ENCODE measurements at places on chromosomes 13 and 19.

DNA sequence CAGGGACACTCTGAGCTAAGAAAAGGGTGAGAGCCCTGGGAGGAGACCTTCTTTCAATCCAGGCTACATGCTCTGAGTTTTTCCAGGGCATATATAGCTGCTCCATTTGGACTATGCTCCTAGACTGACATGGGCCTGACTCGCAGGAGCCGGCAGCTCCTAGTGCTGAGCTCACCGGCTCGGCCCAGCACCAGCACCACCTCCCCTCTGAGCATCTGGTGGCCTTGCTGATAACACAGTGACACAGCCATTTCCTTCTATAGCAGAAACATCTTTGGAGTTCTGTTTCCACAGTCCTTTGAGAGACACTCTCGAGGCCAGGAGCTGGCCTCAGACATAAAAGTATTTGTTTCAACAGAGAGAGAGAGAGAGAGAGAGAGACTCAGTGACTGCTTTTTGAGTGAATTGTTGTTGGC, 184.9 kb downstream of the TM9SF2 start:
- no peak for DNase-seq

DNA sequence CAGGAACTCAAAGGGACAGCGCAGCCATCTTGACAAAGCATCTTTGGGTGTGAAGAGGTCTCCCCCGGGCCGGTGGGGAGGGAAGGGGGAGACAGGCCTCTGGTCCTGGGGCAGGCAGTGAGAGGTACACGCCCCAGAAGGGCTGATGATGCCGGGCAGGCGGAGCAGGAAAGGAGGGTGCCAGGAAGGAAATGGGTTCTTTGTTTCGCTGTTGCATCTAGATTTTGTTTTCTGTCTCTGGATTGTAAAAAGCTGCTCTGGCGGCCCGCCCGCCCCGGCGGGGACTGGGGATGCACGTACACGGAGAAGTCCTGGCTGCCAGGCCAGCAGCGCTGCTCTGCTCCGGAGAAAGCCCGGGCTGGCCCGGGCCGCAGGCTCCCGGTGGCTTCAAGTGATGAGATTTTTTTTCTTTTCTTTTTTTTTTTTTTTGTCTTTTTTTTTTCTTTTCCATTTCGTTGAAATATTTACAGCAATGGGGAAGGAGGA, 13.2 kb upstream of the ASF1B start:
- peak; percentile 70 for DNase-seq

- no peak for DNase-seq
Observed at GRCh38 chr19:8456064-8456463, 11.3 kb downstream of the HNRNPM start.

DNA sequence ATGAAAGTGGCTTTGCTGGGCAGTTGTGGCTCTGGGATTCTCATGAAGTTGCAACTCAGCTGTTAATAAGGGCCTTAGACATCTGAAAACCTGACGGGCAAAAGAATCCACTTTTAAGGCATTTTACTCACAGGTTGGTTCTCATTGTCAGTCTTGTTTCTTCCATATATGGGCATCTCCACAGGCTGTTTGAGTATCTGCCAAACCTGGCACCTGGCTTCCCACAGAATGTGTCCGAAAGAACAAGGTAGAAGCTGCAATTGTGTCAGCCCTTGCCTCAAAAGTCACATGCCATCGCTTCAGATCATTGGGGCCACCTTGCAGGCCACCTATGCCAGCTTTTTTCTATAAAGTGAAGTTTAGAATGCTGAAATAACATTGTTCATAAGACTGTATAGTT, 102.4 kb downstream of the KCTD12 start:
- no peak for DNase-seq

GRCh38 chr19:16045171-16045570, 31.1 kb upstream of the TPM4 start:
- DNase-seq = no peak

GRCh38 chr19:57759096-57759495, 10.4 kb upstream of the ZNF586 start:
- DNase-seq = no peak

- no peak for DNase-seq
Observed at GRCh38 chr13:50153401-50153800, 138.2 kb downstream of the KCNRG start.

- DNase-seq = no peak
Observed at GRCh38 chr13:73417012-73417615, 358.3 kb downstream of the KLF5 start.

GRCh38 chr19:1863638-1864479, 480 bp upstream of the KLF16 start:
- DNase-seq = peak; percentile 93

DNA sequence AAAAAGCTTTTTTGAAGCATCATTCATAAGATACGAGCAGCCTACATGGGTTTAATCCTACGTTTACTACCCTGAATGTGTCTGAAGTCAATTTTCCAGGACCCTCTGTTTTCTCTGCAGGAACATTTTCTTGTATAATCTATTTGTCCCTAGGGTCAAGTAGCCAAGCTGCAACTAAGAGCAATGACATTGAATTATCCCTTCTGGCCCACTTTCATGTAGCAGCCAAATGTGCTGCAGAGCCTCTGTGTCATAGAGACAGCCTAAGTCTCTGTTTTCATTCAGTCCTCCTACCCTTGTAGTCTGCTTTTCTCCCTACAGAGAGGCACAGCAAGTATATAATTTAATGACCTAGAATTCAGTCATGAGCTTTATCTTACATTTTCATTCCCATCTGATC, 82.1 kb downstream of the ZAR1L start:
- DNase-seq = no peak

DNA sequence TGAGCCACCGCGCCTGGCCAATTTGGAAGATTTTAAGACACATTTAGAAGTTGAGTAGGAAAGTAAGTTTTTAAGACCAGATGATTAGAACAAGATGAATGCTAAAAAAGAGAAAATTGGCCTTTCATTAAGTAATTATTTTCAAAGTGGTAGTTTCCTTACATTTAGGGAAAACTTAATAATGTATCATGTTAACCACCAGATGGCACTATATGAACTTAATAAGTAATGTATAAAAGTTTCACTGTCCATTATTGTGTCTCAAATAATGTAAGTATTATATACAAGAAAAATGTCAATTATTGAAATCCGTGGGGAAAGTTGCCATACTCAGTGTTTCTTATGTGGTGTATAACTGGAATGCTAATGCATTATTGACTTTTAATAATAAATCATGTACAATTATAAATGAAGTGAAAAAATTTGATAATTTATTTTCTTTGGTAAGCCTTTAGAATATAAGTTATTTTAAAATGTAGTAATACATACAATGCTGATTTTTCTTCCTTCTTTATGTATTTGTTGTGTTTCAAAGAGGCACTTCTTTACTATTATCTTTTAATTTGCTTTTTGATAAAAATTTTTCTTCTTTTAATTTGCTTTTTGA, 29.2 kb downstream of the COG6 start:
- DNase-seq = no peak

DNA sequence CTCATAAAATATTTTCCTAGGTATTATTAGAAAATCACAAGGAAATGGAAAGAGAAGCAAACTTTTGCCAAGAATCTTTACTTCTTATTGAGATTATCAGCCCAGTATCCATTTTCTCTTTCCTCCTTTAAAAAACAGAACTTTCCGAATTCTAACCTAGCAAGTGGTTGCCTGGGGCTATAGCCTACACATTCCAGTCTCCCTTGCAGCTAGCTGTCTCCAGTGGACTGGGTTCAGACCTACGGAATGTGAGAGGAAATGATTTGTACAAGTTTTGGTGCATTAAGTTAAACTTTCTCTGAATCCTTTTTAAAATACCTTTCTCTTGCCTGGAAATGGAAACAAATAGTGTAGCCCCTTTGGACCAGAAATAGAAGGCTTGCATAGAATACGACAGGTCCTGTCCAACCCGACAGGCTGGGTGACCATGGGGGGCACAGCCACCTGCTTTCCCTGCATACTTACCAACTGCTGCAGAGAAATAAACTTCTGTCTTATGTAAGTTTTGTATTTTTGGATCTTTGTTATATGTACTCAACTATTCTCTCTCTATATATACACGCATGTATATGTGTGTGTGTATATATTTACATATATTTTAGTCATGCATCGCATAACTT, 185.9 kb downstream of the NALCN start:
- DNase-seq = no peak

DNA sequence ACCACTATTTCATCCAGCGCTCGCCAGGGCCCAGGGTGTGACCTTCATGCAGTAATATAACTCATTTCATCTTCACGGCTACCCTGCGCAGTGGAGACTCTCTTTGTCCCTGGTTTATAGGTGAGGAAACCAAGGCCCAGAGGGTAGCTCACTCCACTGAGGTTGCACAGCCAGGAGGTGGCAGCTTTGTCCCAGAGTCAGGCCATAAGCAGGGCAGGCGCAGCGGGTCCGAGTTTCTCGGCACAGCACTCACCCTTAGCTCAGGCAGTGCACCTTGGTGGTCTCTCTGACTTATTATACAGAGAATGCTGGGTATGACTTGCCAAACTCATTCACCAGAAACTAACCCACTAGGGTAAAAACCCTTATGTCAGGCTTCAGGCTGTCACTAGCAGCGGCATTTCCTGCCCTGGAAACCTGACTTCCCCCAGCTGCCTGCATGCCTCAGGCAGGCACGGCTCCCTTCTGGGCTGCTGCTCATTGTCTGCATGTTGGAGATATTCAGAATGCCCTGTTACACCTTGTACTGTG, 24.5 kb downstream of the PPP5C start:
- DNase-seq = no peak

DNA sequence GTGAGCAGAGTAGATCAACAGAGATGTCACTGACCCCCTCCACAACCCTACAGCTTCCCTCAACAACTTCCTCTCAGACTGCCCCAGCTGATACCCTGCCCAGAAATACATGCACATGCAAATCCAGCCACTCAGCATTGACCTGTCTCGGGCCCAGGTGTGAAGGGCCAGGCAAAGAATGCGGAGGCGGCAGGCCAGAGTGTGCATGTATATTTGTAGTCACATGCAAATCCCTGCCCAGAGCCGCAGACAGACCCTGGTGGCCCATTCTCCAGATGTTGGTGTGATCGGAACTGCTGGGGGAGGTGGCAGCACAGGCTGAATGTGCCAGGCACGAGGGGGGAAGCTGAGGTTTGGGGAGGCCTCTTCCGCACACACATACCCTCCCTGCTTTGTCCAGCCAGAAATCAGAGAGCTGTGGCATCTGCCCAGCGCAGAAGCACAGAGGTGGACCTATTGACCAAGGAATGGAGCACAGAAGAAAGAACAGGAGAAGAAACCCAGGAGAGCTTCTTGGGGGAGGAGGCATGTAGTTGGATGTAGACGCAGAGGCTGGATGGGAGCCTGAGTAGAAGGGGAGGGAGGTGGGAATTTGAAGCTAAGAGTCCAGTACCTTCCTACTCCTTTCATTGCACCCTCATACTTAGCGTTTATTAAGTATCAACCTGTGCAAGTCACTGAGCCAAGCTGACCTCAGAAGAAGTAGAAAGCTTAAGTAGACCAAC, 14.4 kb downstream of the MEF2B start:
- DNase-seq = no peak

DNA sequence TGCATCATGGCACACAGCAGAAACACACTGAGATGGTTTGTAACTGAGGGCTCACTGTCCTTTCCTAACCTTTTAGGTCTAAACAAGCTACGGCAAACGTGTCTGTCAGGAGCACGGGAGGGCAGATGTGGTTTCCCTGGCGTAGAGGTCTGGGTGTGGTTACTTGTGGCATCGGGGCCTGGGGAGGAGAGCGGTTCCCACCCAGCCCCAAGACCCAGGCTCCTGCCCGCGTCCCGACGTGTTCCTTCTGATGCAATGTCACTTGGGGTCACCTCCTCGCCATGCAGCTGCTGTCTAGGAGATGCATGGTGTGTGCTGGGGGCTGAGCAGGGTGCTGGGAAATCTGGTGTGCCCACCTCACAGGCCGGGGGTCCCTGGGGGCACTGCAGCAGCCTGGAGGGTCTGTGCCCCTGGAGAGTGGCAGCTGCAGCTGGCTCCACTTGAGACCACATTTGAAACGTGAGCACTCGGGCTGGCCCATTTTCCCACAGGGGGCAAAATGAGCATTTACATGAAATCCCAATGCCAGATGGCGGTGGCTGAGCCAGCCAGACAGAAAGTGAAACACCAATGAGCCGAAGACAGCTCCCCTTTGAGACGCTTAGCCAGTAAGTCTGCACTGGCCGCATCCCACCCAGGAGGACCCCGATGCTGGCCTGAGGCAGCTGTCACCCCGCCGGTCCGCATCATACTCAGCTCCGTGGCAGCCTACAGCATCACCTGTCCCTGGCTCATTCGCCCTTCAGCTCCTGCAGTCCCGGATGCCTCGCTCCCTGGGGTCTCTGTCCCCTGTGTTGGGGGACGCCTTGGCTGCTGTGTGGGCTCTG, 22.3 kb upstream of the MYDGF start:
- DNase-seq = no peak

DNA sequence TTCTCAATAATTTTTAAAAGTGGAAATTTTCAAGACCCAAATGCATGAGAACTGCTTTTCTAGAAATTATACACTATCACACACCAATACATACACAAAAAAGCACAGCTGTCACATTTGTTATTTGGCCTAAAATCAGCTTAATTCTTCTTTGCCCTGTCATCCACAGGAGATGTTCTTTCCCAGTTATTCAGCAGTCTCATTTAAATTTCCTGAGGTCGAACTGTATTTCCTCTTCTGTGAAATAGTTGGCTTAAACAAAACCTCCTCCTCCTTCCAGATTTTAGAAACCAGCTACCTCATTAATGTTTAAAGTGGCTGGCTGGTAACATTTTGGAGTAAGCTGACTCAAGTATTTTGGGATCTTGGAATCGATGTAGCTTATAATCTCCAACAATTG, 39.1 kb downstream of the SMAD9 start:
- no peak for DNase-seq

DNA sequence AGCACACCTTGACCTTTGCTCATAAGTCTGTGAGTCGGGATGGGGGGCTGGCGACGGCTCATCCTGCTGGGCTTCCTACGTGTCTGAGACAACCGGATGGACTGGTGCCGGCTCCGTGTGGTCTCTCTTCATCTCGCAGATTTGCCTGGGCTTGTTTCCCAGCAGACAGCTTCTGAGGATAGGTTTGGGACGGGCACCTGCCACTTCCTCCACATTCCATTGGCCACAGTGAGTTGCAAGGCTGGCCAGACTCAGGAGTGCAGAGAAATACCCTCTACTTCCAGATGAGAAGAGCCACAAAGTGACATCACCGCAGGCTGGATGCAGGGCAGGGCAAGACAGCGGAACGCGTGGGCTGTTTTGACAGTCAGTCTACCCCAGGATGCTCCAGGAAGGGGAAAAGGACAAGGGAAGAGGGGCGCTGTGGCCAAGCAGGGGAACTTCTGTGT, 48.1 kb downstream of the IRS2 start:
- no peak for DNase-seq

- no peak for DNase-seq
Observed at GRCh38 chr19:33470040-33470330, 51.6 kb downstream of the PEPD start.

GRCh38 chr19:45954156-45954555, 19.5 kb downstream of the NOVA2 start:
- no peak for DNase-seq

DNA sequence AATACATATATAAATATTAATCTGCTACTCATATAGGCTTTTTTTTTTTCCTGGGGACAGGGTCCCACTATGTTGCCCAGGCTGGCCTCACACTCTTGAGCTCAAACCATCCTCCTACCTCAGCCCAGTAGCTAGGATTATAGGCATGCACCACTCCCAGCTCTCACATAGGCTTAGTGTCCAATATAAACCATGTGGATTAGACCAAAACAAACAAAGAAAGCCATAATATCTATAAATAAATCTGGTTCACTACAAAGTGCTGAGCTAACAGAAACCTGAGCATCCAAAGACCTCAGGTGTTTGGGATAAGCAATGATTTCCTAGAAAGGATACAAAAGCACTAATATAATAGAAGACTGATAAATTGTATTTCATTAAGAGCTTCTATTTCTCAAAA, 26.0 kb downstream of the TBC1D4 start:
- DNase-seq = no peak
